ENCODE measurements at places on chromosomes 4 and X.

DNA sequence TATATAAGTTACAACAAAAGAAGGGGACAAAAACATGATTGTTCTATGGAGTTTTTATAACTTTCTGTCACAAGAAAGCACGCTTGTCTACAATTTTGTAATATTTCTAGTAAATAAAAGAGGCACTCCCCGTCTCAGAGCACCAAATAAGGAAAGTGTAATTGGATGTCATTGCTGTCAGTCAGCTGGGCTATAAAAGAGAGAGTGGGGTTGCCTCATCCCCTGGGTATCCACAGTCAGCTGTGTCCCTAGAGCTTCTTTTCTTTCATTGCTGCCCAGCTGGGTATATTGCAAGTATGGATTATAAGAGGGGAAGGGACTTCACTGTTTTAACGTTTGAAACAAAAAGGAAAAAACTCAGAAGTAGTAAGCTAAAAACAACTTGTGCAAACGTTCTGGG lies 61.3 kb downstream of the NPNT start:
- H3K36me3 ChIP-seq = no peaks in the 10 kb centered on the region
- H3K27me3 ChIP-seq = peaks cover 3% of the 10 kb centered on the region
- H3K4me1 ChIP-seq = no peaks in the 10 kb centered on the region
- no peak overlapping the region for H3K4me3 ChIP-seq

- no peak for DNase-seq
- no peaks in the 10 kb centered on the region for H3K36me3 ChIP-seq
- no peaks in the 10 kb centered on the region for H3K27me3 ChIP-seq
- peak overlapping the region; percentile 40 for H3K27ac ChIP-seq
- no peak overlapping the region for H3K4me3 ChIP-seq
Observed at GRCh38 chrX:153938226-153938786, 3.5 kb upstream of the NAA10 start.

DNA sequence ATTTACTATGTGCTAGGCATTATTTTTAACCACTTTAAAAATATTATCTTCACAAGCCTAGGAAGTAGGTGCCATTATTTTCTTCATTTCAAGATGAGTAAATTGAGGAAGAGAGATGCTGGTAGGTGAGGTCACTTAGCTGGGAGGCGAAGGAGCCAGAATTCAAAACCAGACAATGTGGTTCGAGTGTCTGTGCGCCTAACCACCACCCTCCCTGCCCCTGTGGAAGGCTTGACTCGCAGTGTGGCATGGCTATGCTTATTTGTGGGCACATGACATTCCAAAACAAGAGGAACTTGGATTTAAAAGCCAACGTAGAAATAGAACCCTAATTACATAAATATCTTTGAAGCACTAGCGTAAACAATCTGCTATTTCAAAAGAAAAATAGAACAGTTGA lies 226.6 kb upstream of the PITX2 start:
- no peak overlapping the region for H3K27ac ChIP-seq
- no peak overlapping the region for H3K4me3 ChIP-seq
- H3K4me1 ChIP-seq = no peaks in the 10 kb centered on the region
- no peaks in the 10 kb centered on the region for H3K27me3 ChIP-seq

DNA sequence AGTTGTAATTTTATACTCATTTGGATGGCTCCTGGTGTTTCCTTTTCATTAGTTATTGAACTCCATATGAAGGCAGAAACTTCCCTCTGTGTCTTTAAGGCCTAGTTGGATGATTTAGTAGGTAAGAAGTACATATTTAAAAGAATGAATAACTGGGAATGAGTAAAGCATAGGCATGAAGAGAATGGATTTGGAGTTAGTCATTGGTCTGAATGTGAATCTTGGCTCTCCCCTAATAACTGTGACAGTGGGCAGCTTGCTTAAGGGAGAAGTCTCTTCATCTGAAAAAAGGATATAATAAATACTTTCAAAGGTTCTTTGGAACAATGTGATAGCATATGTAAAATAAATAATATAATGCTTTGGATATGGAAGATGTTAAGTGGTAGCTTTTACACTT lies 13.2 kb downstream of the SNX25 start:
- no peak for DNase-seq
- peaks cover 1% of the 10 kb centered on the region for H3K4me1 ChIP-seq
- no peak overlapping the region for H3K27ac ChIP-seq
- H3K27me3 ChIP-seq = no peaks in the 10 kb centered on the region
- H3K4me3 ChIP-seq = no peak overlapping the region

DNA sequence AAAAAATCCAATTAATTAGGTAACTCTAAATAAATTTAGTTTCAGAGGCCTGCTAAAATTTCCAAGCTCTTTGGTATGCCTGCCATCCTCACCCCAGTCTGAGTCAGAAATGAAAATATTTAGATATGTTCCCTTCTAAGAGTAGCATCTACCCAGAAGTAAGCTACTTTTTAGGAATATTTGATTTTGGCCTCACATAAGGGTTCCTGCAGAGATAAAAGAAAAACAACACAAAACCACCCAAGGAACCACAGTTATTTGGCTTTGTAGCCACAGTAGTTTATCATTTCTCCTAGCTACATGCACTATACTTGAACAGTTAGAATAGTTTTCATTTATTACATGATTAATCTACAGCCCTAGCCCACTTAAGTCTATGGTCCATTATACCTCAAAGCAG lies 192.6 kb upstream of the FAM241A start:
- no peak overlapping the region for H3K27ac ChIP-seq
- no peaks in the 10 kb centered on the region for H3K4me1 ChIP-seq
- H3K27me3 ChIP-seq = no peaks in the 10 kb centered on the region
- H3K36me3 ChIP-seq = no peaks in the 10 kb centered on the region

GRCh38 chrX:19514791-19515614 lies at the start of gene MAP3K15:
MAP3K15 (minus strand) TSS chrX:19515508; CDS start chrX:19515261, 247 bp downstream.
- H3K4me3 ChIP-seq = peak within 1 kb of the TSS; percentile 22
- no peak for DNase-seq

- no peak overlapping the region for H3K4me3 ChIP-seq
- no peaks in the 10 kb centered on the region for H3K27me3 ChIP-seq
- peaks cover 12% of the 10 kb centered on the region for H3K4me1 ChIP-seq
- no peak for DNase-seq
- H3K27ac ChIP-seq = no peak overlapping the region
- H3K36me3 ChIP-seq = peaks cover 32% of the 10 kb centered on the region
Observed at GRCh38 chr4:82954212-82954611, 53.7 kb downstream of the THAP9 start.

- no peaks in the 10 kb centered on the region for H3K4me1 ChIP-seq
- H3K4me3 ChIP-seq = no peak overlapping the region
- no peak overlapping the region for H3K27ac ChIP-seq
- no peaks in the 10 kb centered on the region for H3K36me3 ChIP-seq
- no peaks in the 10 kb centered on the region for H3K27me3 ChIP-seq
Observed at GRCh38 chrX:12153741-12154140, 15.5 kb downstream of the FRMPD4 start.

DNA sequence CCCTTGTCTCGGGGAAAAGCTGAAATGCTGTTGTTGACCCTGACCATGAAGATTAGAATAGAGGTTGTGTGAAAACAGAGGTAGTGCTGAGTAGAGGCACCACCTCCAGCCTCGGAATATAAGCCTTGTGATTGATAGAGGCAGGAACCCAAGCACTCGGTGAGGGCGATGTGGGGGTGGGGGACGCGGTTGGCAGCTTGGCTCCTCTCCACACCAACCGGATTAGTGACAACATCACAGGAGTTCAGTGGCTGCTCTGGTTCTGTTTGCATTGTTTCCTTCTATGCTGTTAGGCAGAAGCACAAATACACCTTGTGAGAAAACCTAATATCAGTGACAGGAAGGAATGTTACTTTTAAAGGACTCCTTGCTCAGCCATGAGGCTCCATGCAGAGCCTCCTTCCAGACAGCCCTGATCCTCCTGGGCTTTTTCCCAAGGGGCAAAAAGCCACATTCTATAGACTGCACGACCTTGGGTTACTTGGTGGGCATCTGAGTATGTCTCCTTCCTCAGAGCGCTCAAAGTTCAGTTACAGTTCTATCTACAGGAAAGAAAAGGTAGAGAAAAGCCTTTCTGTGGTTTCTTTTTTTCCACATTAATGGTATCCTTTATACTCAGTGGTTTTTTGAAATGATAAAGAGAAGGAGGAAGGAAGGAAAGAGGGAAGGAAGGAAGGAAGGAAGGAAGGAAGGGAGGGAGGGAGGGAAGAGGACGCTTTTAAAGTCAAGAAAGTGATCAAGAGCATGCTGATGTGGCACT lies 150.4 kb upstream of the NOCT start:
- H3K4me1 ChIP-seq = no peaks in the 10 kb centered on the region
- no peak overlapping the region for H3K27ac ChIP-seq
- DNase-seq = no peak
- H3K27me3 ChIP-seq = peaks cover 27% of the 10 kb centered on the region
- no peak overlapping the region for H3K4me3 ChIP-seq
